ENCODE measurements at places on chromosomes 3 and 15.

GRCh38 chr3:103976931-103977339 lies 1389.8 kb upstream of the ALCAM start:
- DNase-seq: no peak

GRCh38 chr15:80736560-80736959 lies 41.5 kb downstream of the ABHD17C start:
- no peak for DNase-seq

DNA sequence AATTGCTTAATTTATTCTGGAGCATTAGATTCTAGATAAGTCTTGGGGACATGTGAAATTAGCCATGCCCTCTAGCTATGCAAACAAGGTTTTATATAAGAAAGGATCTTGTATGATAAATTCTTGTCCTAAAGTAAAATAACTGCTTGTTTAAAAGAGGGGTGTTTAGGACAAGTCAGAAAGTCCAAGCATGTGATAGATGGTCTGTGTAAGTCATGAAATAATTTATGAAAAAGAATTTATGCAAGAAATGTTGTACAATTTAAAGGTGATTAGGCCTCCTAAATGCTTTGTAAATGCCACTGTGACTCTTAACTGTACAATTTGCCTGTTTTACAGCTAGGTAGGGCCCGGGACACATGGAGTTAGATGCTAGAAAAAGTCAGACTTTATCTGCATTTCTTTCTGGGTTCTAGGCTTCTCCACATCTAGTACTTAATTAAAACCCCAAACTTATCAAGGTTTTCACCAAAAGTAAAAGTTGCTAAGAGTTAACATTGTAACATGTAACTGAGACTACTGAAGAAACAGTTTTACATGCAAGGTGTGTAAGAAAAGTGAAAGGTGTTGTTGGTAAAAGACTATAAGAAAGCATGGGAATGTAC lies 13.2 kb downstream of the LINS1 start:
- DNase-seq: no peak

DNA sequence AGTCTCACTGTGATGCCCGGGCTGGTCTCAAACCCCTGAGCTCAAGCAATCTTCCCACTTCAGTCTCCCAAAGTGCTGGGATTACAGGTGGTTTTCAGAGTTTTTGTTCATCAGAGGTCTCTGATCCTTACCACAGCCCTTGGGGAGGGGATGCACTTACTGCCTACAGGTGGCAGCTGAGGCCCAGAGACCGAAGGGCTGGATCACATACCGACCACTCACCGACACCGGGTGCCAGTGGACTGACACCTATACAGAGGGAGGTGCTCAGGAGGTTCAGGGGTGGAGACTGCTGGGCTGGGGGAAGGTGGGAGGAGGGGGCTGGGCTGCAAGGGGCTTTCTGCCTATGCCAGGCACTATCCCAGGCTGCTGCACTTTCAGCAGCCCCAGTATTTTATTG lies 19.5 kb downstream of the DUSP7 start:
- DNase-seq: no peak

DNA sequence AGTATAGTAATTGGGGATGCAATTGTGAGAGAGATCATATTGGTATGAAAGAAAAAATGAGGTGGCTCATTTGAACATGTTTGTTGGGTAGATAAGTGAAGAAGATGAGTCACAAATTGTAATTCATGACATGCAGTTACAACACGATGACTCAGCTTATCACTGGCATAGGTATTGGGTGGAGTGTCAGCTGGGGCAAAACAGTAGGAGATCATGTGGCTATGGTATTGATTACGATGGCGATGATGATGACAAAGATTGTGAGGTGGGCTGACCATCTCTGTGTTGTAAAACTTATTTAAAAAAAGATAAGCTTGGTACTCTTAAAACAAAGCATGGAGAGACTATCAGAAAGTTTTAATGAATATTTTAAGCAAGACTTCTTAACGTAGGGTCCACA lies 11.6 kb upstream of the DPH6 start:
- no peak for DNase-seq

DNA sequence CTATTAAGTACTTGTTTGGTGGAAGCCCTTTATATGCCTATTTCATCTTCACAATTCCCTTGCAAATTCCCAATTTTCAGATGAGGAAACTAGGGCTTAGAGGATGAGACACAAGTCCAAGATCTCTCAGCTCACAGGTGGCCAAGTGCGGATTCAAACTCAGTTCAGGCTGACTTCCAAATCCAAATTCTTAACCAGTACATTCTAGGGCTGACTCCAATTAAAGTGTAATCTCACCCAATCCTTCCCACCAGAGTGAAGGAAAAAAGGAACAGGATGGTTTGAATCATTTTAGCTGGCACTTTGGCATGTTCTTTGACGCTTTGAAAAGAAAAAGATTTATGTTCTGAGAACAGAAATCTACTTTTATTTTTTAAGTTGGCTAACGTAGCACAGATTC lies 12.7 kb downstream of the ARHGEF3 start:
- no peak for DNase-seq

- no peak for DNase-seq
Observed at GRCh38 chr15:35522061-35522460, 23.9 kb downstream of the DPH6 start.

GRCh38 chr15:40372981-40373380 lies 9.5 kb upstream of the KNSTRN start:
- DNase-seq: no peak

GRCh38 chr3:161273589-161274218 lies 52.6 kb downstream of the NMD3 start:
- peak; percentile 9 for DNase-seq

DNA sequence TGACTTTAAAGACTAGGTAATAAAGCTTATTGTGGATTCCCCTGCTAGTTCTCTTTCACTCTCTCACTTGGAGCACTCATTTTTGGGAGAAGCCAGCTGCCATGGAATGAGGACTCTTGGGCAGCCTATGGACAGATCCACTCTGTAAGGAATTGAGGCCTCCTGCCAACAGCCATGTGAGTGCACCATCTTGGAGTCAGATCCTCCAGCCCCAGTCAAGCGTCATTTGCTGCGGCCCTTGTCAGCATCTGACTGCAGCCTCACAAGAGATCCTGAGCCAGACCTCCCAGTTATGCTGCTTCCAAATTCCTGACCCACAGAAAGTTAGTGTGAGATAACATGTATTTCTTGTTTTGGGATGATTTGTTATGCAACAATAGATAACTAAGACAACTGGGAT lies 101.9 kb downstream of the SEMA6D start:
- DNase-seq: no peak

- peak; percentile 24 for DNase-seq
Observed at GRCh38 chr15:69414701-69415167, 585 bp downstream of the KIF23 start.

DNA sequence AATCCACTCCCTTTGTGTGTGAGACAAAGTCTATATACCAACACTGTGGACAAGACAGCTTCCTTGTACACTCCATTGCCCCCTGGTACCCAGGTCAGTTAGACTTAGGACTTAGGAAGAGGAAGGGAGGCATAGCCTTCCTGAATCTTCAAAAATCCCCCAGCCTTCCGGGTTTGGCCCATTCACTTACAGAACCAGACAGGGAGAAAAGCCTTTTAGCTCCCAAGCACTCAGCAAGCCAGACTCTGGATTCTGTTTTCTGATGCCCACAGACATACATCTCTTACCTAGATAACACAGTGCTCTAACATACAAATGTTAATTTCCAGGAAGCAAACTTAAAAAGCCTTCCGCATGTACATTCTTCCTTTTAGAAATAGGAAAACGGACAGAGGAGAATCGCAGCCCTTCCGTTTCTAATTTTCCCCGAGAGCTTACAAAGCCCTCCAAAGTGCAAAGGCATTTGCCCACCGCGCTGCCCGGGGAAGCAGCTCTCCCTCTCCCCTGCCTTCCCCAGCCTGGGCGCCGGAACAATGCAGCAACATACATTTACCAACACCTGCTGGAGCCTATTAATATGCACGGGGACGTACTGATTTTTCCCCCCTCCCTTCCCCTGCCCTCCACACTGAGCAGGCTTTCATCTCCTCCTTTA lies 442.0 kb downstream of the MAGI1 start:
- no peak for DNase-seq
